Fibroblast of mammary gland (primary cell): ENCODE measurements at places on chromosomes 6 and 20.

GRCh38 chr6:11971154-11971553 lies 41.0 kb upstream of the HIVEP1 start:
- peak; percentile 64 for DNase-seq

DNA sequence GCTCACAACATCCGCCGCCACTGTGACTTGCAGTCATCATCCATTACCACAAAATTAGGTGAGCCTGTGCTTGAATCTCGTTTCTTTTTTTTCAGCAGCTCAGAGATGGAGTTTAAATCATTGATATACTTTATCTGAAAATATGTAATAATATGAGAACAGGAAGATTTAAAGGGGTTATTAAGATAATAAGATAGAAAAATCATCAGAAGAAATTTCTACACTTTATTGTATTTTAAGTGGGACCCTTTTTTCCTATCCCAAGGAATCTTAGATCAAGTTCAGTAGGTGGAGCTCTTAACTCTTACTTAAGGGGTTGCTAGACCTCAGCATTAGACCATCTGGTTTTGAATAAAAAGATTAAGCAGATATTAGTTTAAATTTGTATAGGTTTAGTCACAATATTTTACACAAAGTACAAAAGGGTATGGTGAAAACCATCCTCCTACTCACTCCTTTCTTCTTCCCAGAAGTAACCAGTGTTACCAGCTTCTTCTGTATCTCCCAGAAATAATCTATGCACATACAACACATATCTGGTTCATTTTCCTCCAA lies 9.4 kb upstream of the NCOA7 start:
- DNase-seq = peak; percentile 48

DNA sequence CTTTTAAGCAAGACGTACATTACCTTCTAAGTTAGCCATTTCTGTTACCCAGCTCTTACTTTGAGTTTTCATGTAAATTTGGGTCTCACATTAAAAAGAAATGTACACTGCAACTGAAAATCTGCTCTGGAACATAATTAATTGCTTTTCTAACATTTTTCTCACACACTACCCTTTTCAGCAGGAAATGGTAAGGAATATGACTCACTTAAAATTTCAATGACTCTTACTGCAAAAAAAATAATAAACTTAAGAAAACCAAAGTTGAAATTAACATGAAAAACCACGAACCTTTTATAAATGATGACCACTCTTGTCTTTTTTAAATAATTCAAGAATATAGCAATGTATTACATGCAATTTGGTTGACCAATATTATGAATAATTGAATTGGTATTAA lies 1.3 kb downstream of the CGA start:
- peak; percentile 10 for DNase-seq

DNA sequence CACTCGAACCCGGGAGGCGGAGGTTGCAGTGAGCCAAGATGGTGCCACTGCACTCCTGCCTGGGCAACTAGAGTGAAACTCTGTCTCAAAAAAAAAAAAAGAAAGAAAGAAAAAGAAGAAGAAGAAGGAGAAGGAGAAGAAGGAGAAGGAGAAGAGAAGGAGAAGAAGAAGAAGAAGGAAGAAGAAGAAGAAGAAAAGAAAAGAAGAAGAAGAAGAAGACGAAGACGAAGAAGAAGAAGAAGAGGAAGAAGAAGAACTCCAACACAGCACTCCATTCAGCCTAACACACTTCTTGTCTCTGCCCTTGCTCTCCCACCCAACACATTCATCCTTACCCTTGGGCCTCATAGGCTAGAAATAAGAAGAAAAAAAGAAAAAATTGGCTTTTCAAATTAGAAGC lies 6.9 kb downstream of the ZFP57 start:
- no peak for DNase-seq

DNA sequence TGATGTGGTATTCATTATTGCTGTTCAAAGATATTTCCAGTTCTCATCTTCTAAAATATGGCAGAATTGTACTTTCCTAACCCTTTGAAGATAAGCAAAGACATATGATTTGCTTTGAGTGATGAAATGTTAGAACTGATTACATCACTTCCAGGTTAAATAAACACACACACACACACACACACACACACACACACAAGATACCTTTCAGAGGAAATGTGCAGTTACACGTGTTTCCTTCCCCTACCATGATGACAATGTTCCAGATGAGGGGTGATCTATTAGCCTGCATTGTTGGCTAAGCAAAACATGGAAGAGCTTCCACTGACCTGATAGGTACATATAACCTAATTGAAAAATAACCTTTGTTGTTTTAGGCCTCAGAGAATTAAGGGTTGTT lies 11.7 kb upstream of the FRK start:
- no peak for DNase-seq

DNA sequence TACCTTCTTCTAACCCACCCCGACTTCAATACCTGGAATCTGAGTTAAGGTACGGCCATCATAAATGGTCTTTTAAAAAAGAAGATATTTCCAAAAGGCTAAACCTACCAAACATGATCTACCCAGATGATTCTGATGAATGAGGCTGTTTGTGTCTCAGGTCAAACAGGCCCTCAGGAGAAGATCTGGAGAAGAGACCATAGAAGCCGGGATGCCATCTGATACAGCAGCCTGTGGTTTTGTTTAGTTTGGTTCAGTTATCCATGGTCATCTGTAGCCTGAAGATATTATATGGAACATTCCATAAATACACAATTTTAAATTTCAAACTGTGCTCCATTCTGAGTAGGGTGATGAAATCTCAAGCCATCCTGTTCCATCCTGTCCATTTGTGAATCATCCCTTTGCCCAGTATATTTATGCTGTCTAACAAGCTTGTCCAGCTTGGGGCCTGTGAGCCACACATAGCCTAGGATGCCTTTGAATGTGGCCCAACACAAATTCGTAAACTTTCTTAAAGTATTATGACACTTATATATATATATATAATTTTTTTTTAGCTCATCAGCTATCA lies 4.0 kb upstream of the CAP2 start:
- peak; percentile 25 for DNase-seq

DNA sequence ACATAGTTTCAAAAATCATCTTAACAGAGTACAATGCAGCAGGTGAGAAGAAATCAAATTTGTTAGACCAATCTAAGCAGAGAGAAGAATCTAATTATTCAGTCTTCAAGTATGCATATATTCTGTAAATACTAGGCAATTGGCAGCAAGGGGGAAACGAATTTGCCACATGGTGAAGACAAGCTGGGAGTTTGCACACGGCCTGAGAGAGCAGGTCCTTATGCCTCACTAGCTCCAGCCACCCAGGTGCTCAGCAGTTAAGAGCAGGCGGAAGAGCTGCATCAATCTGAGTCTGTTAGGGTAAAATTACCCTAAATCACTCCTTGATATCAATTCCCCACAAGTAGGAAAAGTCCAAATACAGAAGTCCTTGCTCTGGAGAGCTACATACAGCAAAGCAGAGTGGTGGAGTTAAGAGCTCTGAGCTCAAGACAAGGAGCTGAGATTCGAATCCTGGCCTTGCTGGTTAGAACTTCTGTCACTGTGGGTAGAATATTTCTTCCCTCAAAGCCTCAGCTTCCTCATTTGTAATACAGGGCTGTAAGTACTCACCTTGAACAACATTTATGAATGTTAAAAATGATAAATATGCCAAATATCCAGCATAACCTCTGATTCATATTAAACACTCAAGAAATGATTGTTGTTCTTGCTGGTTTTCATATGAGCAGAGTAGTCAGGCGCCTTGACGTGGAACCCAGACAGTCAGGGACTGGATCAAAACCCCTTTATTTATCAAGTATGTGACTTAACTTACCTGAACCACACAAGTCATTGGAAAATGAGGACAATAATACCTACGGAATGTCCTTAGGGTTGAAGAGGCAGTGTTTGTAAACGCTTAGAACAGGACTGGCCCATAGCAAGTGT lies 444.2 kb downstream of the CDH26 start:
- no peak for DNase-seq

DNA sequence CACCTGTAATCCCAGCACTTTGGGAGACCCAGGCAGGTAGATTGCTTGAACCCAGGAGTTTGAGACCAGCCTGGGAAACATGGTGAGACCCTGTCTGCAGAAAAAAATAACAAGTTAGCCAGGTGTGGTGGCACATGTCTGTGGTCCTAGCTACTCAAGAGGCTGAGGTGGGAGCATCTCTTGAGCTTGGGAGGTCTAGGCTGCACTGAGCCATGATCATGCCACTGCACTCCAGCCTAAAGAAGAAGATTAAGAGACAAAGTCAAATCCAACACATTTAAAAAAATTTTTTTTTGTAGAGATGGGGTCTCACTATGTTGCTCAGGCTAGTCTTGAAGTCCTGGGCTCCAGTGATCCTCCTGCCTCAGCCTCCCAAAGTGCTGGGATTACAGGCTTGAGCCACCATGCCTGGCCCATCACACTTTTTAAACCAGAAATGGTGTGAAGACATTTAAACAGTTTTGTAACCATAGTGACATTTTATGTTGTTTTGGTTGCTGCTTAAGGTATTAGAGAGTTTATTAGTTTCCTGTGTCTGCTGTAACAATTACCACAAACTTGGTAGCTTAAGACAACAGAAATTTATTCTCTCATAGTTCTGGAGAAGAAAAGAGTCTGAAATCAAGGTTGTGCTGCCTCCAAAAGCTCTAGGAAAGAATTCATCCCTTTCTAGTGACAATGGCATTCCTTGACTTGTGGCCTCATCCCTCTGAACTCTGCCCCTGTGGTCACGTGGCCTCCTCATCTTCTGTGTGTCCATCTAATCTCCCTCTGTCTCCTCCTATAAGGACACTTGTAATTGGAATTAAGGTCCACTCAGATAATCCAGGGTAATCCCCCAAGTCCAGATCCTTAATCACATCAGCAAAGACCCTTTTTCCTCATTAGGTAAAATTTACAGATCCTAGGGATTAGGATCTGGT lies 104.6 kb upstream of the TNFAIP3 start:
- no peak for DNase-seq

GRCh38 chr6:110897433-110897832 lies 22.8 kb downstream of the AMD1 start:
- peak; percentile 31 for DNase-seq

GRCh38 chr6:88296694-88297093 lies 130.5 kb upstream of the CNR1 start:
- no peak for DNase-seq

- no peak for DNase-seq
Measured at GRCh38 chr20:21393816-21394519, 3.4 kb downstream of the NKX2-4 start.

DNA sequence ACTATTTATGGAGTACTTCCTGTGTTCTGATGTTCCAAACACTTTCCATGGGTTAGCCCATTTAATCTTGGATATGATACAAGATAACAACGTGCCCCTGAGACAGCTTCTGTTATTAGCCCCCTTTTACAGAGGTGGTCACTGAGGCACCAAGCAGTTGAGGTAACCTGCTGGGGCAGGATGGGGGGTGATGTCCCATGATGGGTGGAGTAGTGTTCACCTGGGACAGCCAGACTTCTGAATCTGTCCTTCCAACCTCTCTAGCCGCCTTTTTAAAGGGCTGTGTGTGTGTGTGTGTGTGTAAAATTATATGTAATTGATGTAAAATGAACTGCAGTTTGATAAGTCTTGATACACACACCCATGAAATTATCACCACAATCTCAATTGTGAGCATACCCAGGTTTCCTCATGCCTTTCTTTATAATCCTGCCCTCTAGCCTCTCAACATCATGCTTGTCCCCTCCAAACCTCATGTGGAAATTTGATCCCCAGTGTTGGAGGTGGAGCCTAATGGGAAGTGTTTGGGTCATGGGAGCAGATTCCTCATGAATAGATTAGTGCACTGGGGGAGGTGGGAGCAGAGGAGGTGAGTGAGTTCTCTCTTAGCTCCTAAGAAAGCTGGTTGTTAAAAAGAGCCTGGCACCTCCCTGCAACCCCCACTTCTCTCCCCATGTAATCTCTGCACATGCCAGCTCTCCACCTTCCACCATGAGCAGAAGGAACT lies 39.2 kb downstream of the PLAGL2 start:
- peak; percentile 57 for DNase-seq

GRCh38 chr6:32972353-32973143 lies 4.2 kb downstream of the BRD2 start:
- no peak for DNase-seq

DNA sequence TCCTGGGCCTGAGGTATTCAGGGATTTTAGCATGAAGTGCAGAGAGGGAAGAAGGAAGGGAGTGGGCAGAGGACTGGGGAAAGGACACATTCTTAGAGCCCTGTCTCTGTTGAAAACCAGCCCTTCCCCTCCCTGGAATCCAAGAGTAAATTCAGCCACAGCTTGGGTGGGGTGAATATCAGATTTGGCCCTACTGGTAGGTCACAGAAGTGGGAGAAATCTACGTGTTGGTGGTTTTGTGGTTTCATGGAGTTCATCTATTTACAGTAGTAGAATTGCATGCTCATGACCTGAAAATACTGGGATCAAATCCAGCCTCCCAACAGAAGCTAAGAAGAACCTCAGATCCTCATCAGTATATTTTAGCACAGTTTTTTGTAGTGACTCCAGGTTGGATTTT lies 404.4 kb downstream of the BMP2 start:
- no peak for DNase-seq

- DNase-seq = no peak
Measured at GRCh38 chr6:129539032-129539431, 170.9 kb downstream of the ARHGAP18 start.

DNA sequence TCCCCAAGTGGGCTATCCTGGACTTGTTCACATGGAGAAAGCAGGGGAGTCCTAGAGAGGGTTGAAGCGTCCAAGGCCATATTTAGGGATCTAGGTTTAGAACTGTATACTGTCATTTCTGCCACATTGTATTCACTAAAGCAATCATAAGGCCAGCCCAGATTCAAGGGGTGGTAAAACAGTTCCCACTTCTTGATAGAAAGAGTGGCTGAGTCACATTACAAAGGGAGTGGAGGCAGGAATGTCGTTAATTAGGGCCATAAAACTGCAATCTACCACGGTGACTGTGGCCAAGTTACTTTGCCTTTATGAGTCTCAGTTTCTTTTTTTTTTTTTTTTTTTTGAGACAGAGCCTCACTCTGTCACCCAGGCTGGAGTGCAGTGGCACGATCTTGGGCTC lies 7.4 kb upstream of the UBR2 start:
- no peak for DNase-seq

DNA sequence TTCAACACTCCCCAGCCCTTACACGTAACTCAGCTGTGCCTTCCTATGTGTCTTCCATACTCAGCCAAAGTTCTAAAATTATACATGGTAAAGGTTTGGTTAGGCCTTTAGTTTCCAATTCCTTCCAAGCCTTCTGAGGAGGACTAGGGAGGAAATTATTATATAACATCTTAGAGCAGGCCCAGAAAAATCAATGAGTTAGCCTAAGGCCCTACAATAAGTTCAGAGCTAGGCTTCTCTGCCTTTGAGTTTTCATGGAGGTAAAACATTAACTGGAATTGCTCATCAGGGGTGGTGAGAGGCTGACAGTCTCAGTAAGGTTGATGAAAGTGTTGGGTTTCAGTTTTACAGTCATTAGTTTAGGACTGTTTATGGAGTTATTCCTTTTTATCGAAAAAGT lies 286.0 kb downstream of the ADGB start:
- DNase-seq = no peak

GRCh38 chr20:23142162-23143050 lies 56.3 kb upstream of the CD93 start:
- no peak for DNase-seq
